CD4-positive, alpha-beta T cell treated with Interleukin-10 for 1 hour (primary cell): ENCODE measurements at places on chromosomes 4 and X.
A peak's percentile ranks its signal among the peaks of the same experiment; 100 is the strongest.

GRCh38 chr4:167826281-167826680 is 266.1 kb upstream of the ANXA10 start:
- DNase-seq = no peak

- no peak for DNase-seq
Measured at GRCh38 chr4:53039741-53040458, 177.8 kb downstream of the RASL11B start.

- DNase-seq = no peak
Measured at GRCh38 chr4:124199755-124200154, 512.8 kb downstream of the ANKRD50 start.

DNA sequence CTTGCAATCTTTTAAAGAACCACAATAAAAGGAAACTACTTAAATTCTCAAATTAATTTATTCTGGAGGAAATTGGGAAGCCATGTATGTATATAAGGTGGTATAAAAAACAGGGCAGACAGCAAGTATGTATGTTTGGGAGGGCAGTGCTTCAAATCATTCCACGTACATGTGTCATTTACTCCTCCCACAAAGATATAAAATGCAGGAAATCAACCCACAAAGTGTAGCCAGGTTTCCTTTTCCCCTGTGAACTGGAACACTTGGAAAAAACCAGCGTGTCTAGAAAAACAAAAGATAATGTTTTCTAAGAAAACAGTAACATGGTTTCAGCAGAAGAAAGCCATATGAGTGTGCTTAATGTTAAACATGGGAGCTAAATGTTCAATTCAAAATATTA is 156.7 kb upstream of the FAM47A start:
- DNase-seq = no peak

DNA sequence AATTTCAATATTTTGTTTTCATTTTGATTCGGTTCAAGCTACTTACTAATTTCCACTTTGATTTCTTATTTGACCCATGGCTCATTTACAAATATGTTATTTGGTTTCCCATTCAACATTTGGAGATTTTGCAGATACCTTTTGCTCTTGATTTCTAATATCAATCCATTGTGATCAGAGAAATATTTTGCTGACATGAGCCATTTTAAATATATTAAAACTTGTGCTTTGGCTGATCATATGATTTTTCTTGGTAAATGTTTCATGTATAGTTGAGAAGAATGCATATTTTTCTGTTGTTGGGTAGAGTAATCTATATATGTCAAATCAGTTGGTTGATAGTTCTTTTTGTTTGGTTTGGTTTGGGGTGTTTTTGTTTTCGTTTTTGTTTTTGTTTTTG is 95.0 kb downstream of the GASK1B start:
- no peak for DNase-seq

GRCh38 chr4:126678618-126679017 is 954.1 kb upstream of the INTU start:
- no peak for DNase-seq

DNA sequence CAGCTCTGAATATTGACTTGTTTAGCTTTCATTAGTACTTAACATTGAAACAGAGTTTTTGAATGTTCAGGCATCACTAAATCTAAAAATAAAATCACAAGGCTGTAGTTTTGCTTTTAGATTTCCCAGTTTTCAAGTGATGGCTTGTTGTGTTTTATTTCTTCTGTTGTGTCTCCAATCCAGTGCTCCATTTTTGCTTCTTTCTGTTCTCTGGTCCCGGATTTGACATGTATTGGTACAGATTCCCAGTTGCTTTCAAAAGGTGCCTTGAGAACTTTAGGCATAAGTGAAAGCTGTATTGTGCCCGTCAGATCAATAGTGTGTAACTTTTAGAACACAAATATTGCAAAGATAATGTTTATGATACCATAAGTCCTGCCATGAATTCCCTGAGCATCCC is 53.2 kb downstream of the ARHGAP10 start:
- DNase-seq = no peak

DNA sequence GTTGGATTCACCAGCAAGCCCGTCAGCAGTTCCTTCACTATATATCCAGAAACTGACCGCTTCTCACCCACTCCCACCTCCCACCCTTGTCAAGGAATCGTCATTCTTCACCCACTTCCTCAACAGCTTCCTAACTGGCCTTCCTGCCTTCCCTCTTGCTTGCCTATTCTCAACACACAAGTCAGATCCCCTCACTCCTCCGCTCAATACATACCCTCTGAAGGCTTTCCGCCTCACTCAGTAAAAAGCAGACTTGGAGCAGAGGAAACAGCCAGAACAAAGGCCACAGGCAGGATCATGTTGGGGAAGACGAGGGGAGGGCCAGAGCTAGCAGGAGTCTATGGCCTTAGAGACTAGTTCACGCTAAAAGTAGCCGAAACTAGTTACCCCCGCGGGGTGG is 23.7 kb downstream of the RWDD4 start:
- no peak for DNase-seq

GRCh38 chr4:27094783-27095182 is 234.1 kb downstream of the STIM2 start:
- DNase-seq = no peak

DNA sequence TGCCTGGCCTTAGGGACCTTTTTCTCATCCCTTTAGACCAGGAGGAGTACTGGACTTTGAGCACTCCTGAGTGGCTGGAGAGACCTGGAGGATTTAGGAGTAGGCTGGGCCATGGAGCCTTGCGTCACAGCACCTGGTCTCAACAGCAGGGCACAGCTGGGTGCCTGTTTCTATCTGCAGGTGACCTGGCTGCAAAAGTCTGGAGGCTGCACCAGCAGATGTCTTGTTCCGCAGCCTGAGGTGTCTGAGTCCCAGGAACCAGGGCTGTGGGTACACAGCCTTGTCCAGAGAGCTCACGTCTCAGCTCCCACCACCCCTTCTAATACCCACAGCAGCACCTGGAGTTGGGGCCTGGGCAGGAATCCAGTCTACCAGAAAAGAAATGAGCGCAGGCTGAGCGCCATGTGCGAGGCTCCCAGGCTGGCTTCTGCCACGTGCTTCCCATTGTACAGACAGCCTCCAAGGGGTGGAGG is 5.0 kb upstream of the NSD2 start:
- no peak for DNase-seq

- no peak for DNase-seq
Measured at GRCh38 chr4:136583567-136583966, 948.7 kb downstream of the PCDH18 start.

GRCh38 chrX:96387801-96388200 is 296.8 kb upstream of the DIAPH2 start:
- DNase-seq = no peak

- peak; percentile 74 for DNase-seq
Measured at GRCh38 chrX:104098151-104098808, 14.0 kb upstream of the ZCCHC18 start.

- DNase-seq = peak; percentile 44
Measured at GRCh38 chr4:1792832-1793495, at the start of gene FGFR3. Gene FGFR3, plus strand, starts transcription at chr4:1793293. Its CDS starts 642 bp downstream, at chr4:1793935.

GRCh38 chrX:99613041-99613440 is 797.0 kb downstream of the PCDH19 start:
- DNase-seq = no peak

GRCh38 chrX:123339221-123339905 is 155.3 kb downstream of the GRIA3 start:
- DNase-seq = no peak

DNA sequence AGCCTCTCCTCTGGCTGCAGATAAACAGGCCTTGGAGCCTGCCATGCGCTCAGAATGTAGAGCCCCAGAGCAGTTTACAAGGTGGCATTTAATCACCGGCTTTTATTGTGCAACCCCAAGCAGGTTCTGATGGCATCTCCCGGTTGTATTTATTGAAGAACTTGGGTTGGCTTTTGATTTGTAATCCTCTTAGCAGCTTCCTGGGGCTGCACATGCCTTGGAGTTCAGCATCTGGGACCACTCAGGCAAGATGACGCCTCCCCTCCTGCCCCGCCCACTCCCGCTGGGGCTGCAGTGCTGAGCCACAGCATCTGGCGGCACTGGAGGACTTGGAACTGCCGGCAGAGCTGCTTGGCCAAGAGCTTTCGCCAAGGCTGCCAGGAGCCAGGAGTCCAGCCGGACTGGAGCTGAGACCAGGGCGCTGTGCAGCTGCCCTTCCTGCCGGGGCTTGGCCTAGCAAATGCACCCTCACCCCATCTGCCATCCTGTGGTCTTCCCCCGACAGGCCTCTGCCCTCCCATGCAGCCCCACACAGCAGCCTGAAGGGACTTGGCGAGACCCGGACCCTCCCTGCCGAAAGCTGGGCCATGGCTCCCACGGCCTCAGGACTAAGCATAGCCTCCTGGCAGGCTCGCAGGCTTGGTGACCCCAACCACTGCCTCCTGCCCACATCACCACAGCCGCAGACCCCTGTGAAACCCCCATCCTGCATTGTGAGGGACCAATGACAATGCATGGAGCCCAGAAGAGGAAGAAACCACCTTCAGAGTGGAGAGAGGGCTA is 5.4 kb downstream of the HTRA3 start:
- DNase-seq = no peak

DNA sequence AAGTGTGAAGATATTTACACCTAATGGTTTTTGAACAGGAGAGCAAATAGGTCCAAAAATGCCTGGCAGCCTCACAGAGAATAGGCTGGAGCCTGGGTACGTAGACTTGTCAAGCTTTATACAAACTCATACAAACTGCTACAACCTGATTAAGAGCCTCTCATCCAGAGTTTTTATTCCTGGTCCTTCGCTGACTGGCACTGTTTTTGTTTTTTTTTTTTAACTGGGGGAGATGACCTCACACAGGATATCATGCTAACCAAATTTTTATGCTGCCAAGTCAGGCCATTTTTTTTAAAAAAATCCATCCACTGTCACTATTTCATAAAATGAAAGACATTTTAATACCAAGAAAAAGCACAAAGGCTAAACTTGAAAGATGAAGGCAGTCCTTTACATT is 1.9 kb downstream of the FAM114A1 start:
- DNase-seq = no peak

DNA sequence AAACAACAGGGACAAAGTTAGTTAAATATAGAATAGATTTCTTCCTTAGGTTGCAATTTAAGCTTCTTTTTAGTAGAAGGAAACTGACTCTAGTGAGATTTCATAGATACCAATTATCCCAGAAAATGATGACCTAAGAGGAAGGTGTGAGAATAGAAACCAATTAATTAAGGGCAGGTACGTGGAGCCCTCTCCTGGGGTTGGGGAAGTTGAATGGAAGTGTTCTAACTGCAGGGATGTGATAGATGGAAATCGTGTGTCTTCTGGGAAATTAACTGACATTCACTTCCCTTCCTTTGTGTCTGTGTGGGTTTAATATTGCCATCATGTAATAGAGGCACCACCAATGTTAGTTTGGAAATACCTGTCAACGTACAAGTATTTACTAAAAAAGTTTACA is 204.1 kb upstream of the ANK2 start:
- DNase-seq = no peak

GRCh38 chr4:30865691-30866090 is 145.5 kb downstream of the PCDH7 start:
- no peak for DNase-seq

DNA sequence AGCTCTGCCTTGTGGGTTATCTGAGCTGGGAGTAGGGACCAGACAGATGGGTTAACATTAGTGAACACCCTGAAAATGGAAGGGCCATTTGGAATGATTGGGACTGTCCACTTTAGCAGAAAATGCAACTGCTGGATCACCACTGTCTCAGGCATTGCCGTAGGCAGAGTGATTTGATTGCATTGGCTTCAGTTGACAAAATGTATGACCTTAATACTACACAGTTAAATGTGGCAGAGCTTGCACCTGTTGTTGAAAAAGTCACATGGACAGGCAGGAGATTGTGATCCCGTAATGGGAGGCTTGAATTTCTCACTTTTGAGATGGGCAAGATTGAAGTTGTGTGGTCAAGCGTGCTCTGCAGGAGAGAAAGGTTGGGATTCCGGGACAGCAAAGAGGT is 166.5 kb upstream of the PUDP start:
- DNase-seq = no peak

GRCh38 chrX:150771116-150771515 is 77.9 kb downstream of the MTMR1 start:
- no peak for DNase-seq

DNA sequence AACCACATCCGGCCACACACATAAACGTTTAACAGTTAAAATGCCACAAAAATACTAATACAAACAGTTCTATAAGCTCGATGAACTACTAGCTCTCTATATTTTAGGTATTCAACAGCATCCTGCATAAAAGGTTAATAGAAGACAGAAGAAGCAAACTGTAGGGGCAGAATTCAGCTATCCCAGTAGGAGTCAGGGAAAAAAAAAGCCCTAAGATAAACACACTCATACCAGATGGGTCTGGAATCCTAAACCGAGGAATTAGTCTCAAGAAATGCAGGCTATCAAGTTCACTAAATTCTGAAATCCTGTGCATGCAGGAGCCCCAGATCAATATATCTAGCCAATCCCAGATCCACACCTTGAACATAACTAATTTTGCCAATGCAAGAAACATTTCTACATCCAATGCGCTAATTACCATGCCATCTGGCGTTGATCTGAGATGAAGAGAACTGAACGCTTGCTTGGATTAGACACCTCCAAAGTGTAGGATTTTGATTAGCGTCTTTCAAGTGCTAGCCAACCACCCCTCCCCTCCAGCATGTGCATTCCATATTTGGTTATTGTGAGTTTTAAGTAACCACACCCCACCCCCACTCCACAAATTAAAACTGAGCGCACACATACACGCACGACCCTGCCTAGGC is 512.2 kb upstream of the INTU start:
- DNase-seq = no peak
